Stimulated activated CD4-positive, alpha-beta T cell treated with anti-CD3 and anti-CD28 coated beads, Interleukin-12 subunit alpha, Interleukin-12 subunit beta, amount 100 ng/mL, for 24 hours (primary cell): ENCODE measurements at places on chromosomes 16 and 17.

DNA sequence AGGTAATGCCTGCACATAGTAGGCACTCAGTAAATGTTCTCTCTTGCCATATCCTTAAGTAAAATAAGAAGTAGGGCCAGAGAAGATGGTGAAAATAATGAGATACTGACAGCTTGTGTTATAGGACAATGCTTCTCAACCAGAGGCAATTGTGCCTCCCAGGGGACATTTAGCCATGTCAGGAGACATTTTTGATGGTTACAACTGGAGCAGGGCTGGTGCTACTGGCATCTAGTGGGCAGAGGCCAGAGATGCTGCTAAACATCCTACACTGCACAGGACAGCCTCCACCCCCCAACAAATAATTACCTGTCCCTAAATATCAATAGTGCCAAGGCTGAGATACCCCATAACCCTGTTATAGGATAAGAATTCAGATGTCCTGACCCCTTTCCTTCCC, 1.7 kb downstream of the RAD51D start:
- DNase-seq: no peak

GRCh38 chr17:34121311-34121710, 133.8 kb upstream of the CCL2 start:
- no peak for DNase-seq

DNA sequence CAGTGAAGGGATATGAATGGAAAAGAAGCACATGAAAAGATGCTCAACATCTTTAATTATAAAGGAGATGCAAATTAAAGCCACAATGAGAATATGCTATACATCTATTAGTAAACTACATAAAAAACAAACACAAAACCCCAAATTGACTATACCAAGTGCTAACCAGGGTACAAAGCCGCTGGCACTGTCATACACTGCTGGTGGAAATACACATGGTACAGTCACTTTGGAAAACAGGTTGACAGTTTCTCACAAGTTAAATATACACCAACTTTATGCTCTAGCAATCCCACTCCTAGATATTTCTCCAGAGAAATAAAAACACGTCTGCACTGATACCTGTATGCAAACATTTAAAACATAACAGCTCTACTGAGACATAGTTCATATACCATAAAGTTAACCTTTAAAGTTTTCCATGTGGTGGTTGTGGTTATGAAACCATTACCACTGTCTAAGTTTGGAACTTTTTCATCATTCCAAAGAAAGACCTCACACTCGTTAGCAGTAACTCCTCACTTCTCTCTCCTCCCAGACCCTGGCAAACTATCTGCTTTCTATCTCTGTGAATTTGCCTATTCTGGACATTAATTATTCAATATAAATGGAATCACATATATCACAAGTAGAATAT, 42.7 kb downstream of the ADGRG5 start:
- DNase-seq: no peak

GRCh38 chr16:29989111-29989858, 6.1 kb downstream of the HIRIP3 start:
- no peak for DNase-seq

GRCh38 chr17:65277576-65277975, 140.4 kb downstream of the RGS9 start:
- no peak for DNase-seq

DNA sequence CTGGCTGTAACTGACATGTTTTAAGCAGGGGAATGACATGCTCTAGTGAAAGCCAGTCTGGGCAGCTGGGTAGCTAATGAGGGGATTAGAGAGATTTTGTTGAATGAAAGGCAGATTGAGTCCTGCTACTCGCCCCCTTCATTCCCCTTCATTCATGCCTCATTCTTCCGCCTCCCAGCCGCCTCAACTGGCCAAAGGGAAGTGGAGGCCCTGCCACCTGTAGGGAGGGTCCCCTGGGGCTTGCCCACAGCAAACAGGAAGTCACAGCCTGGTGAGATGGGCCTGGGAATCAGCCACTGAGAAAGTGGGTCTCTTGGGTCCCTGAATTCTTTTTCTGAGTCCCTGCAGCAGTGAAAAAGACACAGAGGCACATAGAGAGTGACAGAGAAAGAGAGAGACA, 1.1 kb upstream of the CD19 start:
- no peak for DNase-seq

DNA sequence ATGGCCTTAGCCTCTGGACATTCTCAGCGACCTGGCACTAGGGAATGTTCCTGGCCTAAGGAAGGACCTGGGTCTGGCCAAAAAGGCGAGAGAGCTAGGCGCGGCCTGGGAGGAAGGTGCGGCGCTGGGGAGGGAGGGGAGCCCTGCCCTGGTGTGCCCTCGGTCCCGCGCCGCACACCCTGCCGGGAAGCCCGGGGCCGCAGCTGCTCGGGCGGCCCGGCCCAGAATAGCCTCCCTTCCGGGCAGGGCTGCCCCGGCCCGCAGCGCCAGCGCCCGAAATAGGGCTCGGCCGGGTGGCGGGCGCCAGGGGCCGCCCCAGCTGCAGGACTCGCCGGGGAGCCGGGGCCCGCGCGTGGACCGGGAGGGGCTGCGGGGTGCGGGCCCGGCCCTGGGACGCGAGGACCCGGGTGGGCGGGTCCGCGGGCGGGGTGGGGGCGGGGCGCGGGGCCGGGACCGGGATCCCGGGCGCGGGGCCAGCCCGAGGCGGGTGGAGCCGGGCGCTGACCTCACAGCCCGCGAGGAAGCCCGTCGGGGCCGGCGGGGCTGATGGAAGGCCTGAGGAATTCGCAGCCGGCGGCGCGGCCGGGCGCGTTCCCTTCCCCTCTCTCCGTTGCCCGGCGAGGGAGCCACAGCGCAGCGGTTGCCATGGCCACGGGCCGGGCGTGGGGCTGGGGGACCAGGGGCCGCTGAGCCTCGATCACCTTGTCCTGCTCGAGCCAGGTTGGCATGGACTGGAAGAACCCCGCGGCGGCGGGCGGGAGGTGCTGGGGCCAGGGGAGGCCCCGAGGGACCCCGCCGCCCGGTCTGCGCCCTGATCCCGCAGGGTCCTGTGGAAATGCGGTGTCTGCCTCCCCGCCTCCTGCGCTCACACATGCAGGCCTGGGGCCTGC, 18.1 kb downstream of the SOCS3 start:
- DNase-seq: no peak

GRCh38 chr17:64103391-64104364, 26.3 kb downstream of the ERN1 start:
- DNase-seq: no peak

DNA sequence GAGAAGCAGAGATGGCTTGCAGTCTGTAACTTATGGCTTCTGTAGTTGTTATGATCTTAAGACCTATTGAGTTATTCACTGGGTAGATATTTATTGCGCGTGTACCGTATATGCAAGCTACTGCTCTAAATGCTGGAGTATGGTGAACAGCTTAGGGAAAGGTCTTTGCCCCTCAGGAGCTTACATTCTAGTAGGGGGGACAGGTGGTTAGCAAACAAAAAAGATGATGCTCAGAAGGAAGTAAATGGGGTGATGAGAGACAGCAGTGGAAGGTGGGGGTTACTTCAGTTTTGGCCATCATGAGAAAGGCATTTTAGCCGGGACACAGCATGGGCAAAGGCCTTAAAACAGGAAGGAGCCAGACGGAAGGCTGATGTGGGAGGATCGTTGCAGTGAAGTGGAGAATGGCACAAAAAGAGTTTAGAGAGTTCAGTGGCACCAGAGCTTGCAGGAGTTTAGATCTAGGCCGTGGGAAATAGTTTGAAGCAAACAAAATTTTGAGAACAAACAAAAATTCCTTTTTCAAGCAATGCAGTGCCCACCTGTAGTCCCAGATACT, 2.1 kb downstream of the ARMC7 start:
- DNase-seq: no peak

- DNase-seq: no peak
Observed at GRCh38 chr17:32859857-32860525, 16.9 kb downstream of the MYO1D start.

DNA sequence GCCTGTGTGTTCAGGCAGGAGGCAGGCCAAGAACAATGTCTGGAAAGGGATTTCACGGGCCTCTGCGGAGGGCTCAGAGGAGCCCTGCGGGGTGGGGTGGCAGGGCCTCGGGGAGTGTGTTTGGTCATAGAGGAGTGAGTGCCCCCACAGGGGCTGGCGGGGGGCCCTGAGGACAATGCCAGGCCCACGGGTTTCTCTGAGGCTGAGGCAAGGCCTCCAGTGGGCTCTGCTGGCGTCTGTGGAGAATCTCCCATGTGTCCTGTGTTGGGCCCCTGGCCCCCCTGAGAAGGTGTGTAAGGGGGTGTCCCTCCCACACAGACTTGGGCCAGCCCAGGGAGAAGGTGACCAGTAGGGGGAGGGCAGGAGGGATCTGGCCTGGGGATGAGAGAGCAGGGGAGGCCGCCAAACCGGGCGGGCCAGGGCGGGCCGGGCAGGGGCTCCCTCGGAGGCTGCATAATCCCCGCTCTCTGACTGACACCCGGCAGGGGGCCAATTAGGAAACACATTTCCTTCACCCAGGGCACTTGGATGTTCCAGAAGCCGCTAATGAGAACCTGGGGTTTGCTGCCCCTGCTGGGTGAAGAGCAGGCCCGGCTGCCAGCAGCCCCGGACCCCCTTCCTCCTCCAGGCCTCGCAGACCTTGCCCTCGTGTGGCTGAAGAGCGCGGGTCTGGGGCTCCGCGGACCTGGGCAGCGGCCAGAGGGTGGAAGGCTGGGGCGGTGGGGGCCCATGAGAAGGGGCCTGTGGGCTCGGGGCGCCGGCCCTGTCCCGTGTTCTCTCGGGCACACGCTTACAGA, 204.2 kb downstream of the NTN1 start:
- DNase-seq: no peak

- DNase-seq: no peak
Observed at GRCh38 chr17:9090641-9091096, 69.4 kb downstream of the NTN1 start.

DNA sequence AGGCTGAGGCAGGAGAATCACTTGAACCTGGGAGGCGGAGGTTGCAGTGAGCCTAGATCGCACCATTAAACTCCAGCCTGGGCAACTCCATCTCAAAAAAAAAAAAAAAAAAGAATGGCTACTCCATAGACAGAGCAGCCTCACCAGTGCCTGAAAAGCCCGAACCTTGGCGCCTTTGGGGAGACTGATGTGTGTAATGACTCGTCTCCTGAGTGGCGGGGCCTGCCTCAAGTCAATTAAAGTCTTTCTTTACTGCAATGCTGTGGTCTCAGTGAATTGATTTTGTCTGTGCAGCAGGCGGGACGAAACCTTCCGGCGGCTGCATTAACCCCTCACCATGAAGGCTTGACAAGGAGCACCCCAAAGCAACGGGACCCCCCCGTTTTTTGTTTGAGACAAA, 3.5 kb upstream of the UQCC4 start:
- no peak for DNase-seq

DNA sequence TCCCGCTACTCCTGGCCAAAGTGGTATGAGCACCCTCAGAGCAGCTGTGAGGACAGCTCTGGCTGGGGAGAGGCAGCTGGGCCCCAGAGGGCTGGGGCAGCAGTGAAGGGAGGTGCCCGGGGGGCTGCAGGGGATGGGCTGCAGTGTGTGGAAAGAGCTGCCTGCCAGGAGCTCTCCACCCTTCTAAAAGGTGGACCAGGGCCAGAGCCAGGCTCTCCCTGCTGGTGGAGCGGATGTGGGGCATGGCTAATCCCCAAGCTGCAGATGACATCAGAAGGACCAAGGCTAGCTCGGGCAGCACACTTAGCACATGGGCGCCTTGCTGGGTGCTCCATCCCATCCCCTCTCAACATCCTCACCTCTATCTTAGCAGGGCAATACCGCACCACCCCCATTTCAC, 103.1 kb downstream of the SDK2 start:
- no peak for DNase-seq

DNA sequence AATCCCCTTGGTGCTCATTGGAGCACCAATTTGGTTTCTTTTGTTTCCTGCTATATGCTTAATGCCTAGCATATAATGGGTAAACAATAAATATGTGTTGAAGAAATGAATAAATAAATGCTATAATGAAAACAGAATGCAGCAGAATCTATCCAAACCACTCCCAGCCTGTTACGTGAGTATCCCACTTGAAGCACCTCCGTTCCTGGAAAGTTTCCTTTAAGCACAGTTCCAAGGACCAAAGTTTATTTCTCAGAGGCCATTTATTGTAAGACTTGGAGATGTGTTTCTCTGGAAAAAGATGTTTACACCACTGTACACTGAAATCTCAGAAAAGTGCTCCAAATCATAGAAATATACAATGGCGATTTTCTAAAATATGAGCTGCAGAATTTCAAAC, 187.0 kb downstream of the SOX9 start:
- DNase-seq: no peak
